Upper lobe of left lung (tissue), 6 donors: ENCODE measurements at places on chromosomes 3 and 15.
A peak's percentile ranks its signal among the peaks of the same experiment; 100 is the strongest.

DNA sequence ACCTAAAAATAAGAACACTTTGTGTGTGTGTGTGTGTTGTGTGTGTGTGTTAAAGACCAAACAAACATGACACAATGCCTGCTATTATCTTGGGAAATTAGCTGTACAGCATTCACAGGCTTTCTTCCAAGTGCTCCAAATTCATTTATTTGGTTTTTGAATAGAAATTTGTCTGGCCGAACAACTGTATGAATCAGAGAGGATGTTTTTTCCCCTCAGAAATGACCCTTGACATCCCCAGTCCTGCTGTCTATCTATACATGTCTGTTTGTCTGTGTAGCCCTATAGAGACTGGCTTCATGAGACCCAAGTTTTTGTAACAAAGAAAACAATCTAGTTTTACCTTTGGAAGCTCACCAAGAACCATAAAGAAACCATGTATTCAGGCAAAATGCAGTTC, 549.8 kb downstream of the NSUN3 start:
- no peak for DNase-seq

DNA sequence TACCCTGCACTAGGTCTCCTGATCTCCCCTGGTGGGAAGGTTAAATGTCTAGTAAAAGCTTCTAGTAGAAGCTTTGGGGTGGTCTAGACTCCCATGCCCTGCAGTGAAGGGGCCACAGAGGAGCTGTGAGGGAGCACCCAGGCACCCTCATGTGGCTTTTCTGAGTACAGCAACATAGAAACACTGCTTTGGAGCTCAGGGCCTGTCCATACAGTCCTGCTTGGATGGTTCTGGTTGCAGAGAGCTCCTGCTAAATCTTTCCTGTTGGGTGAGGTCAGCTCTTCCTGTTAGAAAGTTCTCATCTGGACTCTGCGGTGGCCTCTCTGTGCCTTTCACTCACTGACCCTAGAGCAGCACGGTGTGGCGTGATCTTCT, 47.8 kb downstream of the GPD1L start:
- no peak for DNase-seq

DNA sequence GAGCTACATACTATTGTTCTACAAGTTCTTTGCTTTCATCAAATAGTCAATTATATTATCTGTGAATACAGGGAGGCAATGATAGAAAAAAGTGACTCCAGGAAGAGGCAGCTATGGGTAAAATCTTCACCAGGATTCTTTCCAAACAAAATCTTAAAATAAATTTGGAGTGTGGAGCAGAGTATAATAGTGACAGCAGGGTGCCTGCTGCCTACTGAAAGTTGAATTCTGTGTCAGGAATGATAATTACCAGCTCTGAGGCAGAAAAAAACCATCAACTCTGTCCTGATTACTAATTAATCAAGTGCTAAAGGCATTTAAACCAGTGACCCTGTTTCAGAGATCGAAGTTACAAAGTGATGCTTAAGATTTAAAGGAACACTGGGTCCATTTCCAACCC, 148.0 kb downstream of the DIPK2A start:
- DNase-seq, result no peak

- DNase-seq, result no peak
Observed at GRCh38 chr3:143222505-143222904, 102.9 kb downstream of the CHST2 start.

DNA sequence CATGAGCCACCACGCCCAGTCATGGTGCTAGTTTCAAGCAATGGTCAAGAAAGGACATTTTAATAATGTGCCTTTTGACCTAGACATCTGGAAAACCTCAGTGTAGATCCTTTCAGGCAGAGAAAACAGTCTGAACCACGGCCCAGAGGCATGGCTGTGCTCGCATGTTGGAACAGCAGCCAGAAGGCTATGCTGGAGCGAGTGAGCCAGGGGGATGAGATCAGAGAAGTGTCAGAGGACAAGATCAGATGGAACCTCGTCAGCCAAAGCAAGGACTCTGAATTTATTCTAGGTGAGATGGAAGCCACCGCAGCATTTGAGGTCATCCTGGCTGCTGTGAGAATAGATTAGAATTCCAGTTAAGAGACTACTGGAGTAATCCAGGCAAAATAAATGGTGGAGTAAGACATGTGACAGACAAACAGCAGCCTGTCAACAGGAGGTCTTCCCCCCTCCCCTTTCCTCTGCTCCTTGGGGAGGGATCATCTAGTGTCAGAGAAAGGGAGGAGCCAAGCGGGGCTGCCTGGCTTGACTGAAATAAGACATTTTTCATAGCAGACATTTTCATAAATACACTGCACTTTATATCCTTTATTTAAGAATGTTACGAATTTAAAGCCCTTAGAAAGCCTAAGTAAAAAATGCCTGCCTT, 40.4 kb upstream of the ACKR4 start:
- no peak for DNase-seq

DNA sequence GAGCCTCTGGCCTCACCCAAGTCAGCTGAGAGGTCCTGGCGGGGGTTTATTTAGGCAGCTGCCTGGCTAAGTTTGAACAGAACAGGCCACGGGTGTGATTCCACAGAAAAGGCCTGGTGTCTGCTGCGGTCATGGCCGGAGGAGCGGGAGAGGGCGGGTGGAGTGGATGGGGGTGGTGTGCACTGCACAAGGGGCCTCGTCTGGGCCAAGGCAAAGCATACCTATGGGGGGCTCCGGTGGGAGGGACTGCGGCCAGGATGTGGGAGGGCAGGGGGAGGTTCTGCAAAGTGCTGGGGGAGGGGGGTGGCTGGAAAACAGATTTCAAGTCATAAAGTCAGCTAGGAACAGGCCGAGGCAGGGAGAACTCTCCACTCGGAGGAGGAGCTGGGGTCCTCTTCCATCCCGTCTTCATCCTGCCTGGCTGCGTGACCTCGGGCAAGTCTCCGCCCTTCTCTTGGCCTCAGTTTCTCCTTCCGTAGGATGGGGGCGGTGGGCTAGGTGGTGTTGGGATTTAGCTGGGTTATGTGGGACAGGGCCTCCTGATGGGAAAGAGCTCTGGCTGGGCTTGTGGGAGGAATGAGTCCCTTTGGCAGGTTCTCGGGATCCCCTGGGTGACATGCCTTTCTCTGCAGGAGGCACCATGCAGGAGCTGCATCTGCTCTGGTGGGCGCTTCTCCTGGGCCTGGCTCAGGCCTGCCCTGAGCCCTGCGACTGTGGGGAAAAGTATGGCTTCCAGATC, 878 bp downstream of the ISLR start:
- DNase-seq, result peak; percentile 20

GRCh38 chr3:5264093-5264600, 76.6 kb downstream of the EDEM1 start:
- DNase-seq, result no peak

DNA sequence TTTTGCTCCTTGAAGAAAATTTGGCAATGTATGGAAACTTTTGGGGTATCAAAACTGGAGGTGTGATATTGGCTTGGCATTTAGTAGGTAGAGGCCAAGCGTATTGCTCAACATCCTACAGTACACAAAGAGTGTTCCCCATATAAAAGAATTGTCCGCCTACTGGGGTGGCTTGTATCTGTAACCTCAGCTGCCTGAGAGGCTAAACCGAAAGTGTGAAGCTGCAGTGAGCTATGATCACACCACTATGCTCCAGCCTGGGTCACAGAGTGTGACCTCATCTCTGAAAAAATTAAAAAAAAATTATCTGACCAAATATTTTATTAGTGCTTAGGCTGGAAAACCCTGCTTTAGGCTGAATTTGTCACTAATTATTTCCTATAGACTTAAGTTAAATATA, 483.9 kb downstream of the PYDC2 start:
- DNase-seq, result no peak

DNA sequence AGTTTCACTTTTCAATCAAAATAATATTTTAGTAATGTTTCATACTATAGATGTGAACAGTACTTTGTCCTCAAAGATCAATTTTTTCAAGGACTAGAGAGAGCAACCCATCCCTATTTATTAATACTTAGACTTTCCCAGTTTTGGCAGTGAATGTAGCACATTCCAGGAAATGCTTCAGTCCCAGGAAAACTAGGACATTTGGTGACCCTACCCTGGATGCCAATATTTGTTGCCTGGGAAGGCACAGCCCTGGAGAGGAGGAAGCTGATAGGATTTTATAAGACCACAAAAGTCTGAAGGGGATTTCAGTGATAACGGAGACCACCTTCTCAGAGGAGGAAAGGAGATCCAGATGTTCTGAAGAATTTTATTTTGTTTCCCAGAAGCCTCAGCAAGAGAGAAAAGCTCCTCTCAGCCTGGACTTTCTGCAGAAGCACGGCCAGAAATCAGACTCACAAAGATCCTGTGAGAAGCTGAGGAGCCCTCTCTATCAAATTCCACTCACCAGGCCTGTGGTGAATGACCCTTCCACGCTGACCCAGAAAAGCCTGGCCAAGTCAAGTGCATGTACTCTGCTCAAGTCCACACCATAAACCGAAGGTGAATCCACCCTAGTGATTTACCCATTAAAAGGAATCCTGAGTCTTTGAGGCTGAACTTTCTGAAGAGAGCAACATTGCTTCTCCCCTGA, 87.7 kb upstream of the ABHD17C start:
- DNase-seq, result no peak

DNA sequence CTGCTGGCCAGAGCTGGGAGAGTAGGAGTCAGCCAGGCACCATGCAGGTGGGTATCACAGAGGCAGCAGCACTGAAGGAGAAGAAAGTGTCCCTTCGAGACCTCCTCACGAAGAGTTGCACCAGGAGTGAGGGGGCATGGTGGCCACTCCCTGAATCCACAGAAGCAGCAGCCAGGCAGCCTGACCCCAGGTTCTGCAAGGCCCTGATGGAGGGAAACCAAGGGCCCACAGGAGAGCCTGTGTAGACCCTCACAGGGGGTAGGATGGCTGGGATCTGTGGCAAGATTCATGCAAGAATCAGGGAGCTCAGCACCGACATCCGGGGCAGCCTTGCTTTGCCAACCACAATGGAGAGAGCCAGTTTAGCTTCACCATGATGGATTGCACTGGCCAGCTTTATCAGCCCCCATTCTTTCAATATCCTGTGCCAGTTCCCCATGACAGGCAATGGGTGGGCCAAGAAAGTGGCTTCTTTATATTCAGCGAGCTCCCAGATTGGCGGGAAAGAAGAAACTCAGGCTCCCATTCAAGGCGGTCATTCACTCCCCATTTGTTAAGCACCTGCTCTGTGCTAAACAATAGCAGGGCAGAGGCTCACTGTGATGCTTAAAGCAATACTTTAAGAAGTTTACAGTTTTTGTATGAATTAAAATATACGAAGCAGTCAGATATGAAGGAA, 33.5 kb upstream of the TBC1D21 start:
- no peak for DNase-seq

DNA sequence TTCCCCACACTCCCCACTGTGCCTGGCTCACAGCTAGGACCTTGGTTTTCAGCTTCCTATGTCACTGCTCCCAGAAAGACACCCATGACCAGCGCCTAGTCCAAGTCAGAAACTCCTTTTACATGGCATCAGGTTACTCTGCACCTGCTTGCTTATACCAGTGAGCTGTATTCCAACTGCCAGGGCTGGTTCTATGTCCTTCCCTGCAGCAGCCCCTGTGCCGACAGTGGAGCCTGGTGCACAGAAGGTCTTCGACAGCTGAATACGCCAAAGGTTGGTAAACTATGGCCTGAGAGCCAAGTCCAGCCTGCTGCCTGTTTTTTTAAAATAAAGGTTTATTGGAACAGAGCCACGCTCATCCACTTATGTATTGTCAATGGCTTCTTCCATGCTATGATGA, 102.5 kb downstream of the IQSEC1 start:
- no peak for DNase-seq

- peak; percentile 33 for DNase-seq
Observed at GRCh38 chr3:15450438-15451215, 23.2 kb downstream of the EAF1 start.

DNA sequence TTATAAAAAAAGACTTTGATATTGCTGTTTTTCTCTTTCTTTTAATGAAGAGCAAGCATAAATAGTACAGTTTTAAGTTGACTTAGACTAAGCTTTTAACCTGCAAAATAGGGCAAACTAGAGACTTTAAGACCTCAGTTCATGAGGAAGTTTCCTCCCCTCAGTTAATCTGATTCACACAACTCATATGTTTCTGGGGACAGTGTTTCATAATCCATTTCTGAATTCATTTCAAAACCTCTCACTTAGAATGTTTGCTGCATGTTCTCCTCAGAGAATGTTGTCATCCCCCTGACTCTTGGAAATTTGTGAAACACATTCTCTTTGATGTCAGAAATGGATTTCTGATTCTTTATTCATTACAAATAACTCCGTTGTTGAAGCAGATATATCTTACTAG, 79.3 kb upstream of the SKOR1 start:
- DNase-seq, result no peak

DNA sequence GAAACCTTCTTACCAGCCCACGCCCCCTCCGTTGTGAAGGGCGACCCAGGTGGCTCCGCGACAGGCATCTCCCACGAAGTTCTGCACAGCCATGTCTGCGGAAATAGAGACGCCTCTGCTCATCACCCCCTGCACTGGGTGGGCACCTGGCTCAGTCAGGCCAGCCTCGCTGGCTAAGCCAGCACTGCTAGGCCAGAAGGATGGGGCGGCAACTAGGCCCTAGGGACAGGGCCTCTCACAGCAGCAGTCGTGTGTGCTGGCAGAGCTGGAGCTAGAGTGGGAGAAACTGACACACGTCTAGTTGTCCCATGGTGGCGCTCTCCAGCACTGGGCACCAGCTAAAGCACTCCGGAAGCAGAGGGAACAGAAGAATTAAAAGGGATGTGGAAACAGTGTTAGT, 12.5 kb upstream of the ZXDC start:
- DNase-seq, result no peak

- no peak for DNase-seq
Observed at GRCh38 chr3:41137686-41138111, 61.6 kb upstream of the CTNNB1 start.

DNA sequence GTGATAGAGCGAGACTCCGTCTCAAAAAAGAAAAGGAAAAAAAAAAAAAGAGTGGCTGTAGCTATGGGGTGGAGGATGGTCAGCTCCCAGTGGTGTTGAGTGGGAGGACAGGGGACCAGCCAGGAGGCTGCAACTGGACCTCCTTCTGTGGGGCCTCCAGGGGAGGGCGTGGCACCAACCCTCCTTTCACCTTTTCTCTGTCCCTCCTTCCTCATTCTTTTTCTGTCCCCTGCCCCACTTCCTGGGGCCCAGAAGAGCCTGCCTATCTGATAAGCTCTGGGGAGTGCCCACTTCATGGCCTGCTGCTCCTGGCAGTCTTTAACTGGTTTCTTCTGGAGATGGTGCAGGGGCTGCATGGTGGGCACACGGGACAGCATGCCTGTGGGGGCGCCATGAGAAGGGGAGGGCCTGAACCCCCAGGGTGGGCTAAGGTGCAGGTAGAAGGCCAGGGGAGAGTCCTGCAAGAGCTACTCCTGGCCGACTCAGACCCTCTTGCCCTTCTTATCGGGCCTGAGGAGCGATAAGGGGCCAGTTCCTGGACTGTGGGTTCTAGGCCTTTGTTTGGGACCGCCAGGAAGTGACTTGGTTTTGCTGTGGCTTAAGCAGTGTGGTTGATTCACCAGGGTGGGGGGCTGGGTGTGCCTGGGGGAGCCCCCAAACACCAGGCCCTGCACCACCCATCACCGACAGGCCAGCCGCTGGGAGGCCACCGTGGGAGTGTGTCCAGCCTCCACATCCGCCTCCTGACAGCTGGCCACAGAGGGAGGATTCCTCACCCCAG, 49.4 kb upstream of the FLNB start:
- DNase-seq, result peak; percentile 66
